ENCODE measurements at places on chromosomes 3 and 15. TPM values are rescaled to one million over a fixed set of nuclear protein-coding genes. Genes with fewer than 3 reads are reported as not detected.
A peak's percentile ranks its signal among the peaks of the same experiment; 100 is the strongest.

DNA sequence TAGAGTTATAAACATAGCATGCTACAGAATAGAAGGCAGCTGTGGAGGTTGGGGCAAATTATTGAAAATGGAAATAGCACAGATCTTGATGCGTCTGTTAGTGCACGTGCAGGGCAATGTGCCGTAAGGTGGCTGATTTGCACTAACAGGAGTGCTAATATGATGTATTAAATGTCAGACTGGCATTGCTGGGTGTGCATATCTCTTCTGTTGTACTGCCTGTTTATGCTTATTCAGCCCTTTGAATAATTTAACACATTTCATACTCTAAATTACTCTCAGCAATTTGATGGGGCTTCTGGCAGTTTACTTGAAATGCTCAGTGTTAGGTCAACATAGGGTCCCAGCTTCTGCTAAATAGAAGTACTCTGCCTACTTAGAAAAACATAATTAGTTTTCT is 395.6 kb downstream of the MCTP2 start:
- H3K4me3 ChIP-seq = no peak overlapping the region
- DNase-seq = no peak
- H3K36me3 ChIP-seq = no peaks in the 10 kb centered on the region
- H3K4me1 ChIP-seq = peaks cover 5% of the 10 kb centered on the region

GRCh38 chr15:34786206-34786605 is 9.1 kb downstream of the ACTC1 start:
- peaks cover 33% of the 10 kb centered on the region for H3K27me3 ChIP-seq
- no peak overlapping the region for H3K27ac ChIP-seq
- H3K4me1 ChIP-seq = no peaks in the 10 kb centered on the region
- DNase-seq = no peak
- H3K4me3 ChIP-seq = no peak overlapping the region
- no peaks in the 10 kb centered on the region for H3K36me3 ChIP-seq

Gene CLSTN2
- not detected for total RNA-seq

DNA sequence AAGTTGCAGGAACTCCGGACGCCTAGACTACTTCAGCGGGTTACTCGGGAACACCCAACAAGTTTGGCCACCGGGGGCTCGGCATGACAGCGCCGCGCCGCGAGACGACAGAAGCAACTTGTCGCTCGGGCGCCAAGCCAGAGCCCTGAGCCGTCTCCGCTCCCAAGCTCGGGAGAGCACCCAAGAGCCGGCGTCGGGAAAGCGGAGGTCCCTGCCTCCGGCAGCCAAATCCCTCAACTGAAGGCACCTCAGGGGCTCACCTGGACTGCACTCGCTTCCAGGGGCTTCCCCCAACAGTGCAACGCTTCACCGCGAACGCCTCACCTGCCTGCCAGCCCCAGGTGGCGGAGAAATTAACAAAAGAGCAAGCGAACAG is 640 bp downstream of the MB21D2 start:
- H3K4me3 ChIP-seq = peak overlapping the region; percentile 83
- H3K4me1 ChIP-seq = peaks cover 45% of the 10 kb centered on the region
- peaks cover 67% of the 10 kb centered on the region for H3K27me3 ChIP-seq
- peak overlapping the region; percentile 83 for H3K27ac ChIP-seq

Gene B3GNT5
- 0.67 TPM for total RNA-seq

- no peak for DNase-seq
- no peak overlapping the region for H3K4me3 ChIP-seq
- peaks cover 9% of the 10 kb centered on the region for H3K4me1 ChIP-seq
- no peak overlapping the region for H3K27ac ChIP-seq
- peaks cover 5% of the 10 kb centered on the region for H3K36me3 ChIP-seq
Measured at GRCh38 chr3:51581524-51581923, 43.0 kb downstream of the RAD54L2 start.

Gene UNC13C
- not detected for total RNA-seq

Gene SLC28A2
- not detected for total RNA-seq

GRCh38 chr15:94535298-94536048 is 304.1 kb downstream of the MCTP2 start:
- no peak for DNase-seq
- H3K27me3 ChIP-seq = peaks cover 4% of the 10 kb centered on the region
- no peaks in the 10 kb centered on the region for H3K4me1 ChIP-seq
- no peak overlapping the region for H3K4me3 ChIP-seq
- H3K36me3 ChIP-seq = no peaks in the 10 kb centered on the region
- no peak overlapping the region for H3K27ac ChIP-seq

DNA sequence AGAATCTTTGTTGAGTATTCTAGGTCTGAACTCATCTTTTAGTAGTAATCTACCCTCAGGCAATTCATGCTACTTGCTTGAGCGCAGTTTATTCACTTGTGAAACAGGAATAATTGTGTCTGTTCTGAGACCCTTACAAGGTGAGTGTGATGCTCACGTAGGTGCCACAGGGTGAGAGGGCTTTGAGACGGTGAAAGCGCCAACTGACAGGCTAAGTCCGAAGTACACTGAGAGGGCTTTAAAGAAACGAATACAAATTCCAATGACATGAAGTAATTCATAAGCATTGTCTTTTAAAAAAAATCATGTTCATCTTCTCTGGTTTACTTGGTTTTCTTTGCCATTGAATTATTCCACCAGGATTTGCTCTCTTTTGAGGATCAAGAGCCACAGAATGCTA is 393.7 kb upstream of the RGMA start:
- H3K4me1 ChIP-seq = no peaks in the 10 kb centered on the region
- no peak for DNase-seq
- no peak overlapping the region for H3K4me3 ChIP-seq
- H3K27me3 ChIP-seq = no peaks in the 10 kb centered on the region
- H3K27ac ChIP-seq = no peak overlapping the region

DNA sequence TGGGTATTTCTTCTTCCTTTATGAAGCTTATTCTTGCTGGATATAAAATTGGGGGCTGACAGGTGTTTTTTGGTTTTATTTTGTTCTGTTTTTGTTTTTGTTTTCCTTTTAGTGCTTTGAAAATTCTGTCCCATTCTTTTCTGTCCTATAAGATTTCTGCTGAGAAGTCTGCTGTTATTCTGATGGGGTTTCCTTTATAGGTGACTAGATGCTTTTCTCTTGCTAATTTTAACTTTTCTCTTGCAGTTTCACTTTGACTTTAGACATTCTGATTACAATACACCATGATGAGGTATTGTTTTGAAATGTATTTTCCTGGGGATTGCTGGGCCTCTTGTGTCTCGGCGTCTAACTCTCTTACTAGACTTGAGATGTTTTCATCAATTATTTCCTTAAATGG is 22.8 kb downstream of the TTC14 start:
- H3K27ac ChIP-seq = peak overlapping the region; percentile 46
- peaks cover 62% of the 10 kb centered on the region for H3K36me3 ChIP-seq
- no peak overlapping the region for H3K4me3 ChIP-seq
- no peak for DNase-seq

GRCh38 chr15:68196445-68197169 is 8.5 kb downstream of the CALML4 start:
- no peaks in the 10 kb centered on the region for H3K4me1 ChIP-seq
- no peaks in the 10 kb centered on the region for H3K27me3 ChIP-seq
- H3K36me3 ChIP-seq = peaks cover 24% of the 10 kb centered on the region
- no peak overlapping the region for H3K27ac ChIP-seq
- no peak overlapping the region for H3K4me3 ChIP-seq

Gene FBXO40
- not detected for total RNA-seq
